ENCODE measurements at places on chromosomes 5 and 9.

- no peak for DNase-seq
These were observed at the start of gene MEIKIN for GRCh38 chr5:131945551-131946168. TSS of gene MEIKIN (minus strand) at chr5:131945663. CDS start at chr5:131945505, 158 bp downstream.

- DNase-seq = no peak
These were observed 31.9 kb upstream of the TBC1D2 start for GRCh38 chr9:98287384-98287783.

DNA sequence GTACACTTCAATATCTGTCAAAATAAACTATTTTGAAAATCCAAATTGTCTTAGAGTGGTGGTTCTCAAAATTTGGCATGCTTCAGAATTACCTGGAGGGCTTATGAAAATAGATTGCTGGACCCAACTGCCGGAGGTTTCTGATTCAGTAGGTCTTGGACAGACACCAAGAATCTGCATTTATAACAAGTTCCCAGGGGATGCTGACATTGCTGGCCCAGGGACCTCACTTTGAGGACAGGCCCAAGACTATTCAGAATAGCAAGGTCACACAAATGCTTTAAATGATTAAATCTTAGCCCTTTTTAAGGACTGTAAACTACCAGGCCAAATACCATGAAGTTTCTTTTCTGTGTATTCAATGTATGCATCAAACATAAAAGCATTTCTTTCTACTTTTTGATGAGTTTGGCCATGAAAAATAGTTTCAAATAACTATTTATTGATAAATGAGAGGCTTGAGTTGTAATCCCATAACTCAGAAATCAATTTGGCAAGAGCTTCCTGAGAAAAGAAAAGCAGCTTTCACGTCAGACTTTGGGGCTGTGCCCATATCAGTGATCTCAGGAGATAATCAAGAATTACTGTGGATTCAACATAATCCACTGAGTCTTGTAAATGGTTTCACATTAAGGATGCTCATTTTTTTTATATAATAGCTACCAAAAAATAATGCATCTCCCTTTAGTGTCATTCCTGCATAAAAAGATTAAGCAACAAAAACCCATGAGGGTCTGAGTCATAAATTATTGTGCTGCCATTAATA, 191.4 kb downstream of the FRMD3 start:
- DNase-seq = no peak

- no peak for DNase-seq
These were observed 10.4 kb downstream of the DAB2 start for GRCh38 chr5:39414426-39414825.

All from stimulated activated CD4-positive, alpha-beta T cell treated with anti-CD3 and anti-CD28 coated beads, Interleukin-15, amount 100 ng/mL, for 24 hours (primary cell).